Brain (organoid and tissue), 16 donors: ENCODE measurements at places on chromosomes 12 and 14. TPM values are rescaled to one million over a fixed set of nuclear protein-coding genes. Genes with fewer than 3 reads are reported as not detected.

Gene GUCY2C
- not detected for polyA plus RNA-seq

Gene SLCO1B3
- not detected for polyA plus RNA-seq

Gene LRR1
- 10.6 TPM for polyA plus RNA-seq

Gene MDGA2
- polyA plus RNA-seq = 0.29 TPM

Gene LGALS3
- 30.6 TPM for polyA plus RNA-seq

Gene CEBPE
- not detected for polyA plus RNA-seq

Gene NRXN3
- polyA plus RNA-seq = 8.8 TPM

Gene TSPAN19
- not detected for polyA plus RNA-seq

Gene KLRG1
- 4.1 TPM for polyA plus RNA-seq

Gene AGAP2
- 37.8 TPM for polyA plus RNA-seq

Gene KLHL33
- not detected for polyA plus RNA-seq

Gene BIN2
- polyA plus RNA-seq = 1.3 TPM

Gene PNP
- 48.6 TPM for polyA plus RNA-seq

Gene KCNC2
- polyA plus RNA-seq = 3.5 TPM

Gene KRT80
- 2.0 TPM for polyA plus RNA-seq

Gene ERC1
- 21.3 TPM for polyA plus RNA-seq

Gene KCNA5
- 1.4 TPM for polyA plus RNA-seq

Gene RPS26
- polyA plus RNA-seq = 755 TPM

Gene CD69
- polyA plus RNA-seq = not detected

Gene CCDC88C
- polyA plus RNA-seq = 40.2 TPM

Gene RDH12
- polyA plus RNA-seq = 0.63 TPM

Gene PHETA1
- polyA plus RNA-seq = 7.2 TPM

Gene MGP
- polyA plus RNA-seq = 27.0 TPM

Gene LRRC10
- not detected for polyA plus RNA-seq

Gene NGB
- 28.3 TPM for polyA plus RNA-seq

Gene ZNF891
- polyA plus RNA-seq = 0.36 TPM

Gene GPRC5D
- polyA plus RNA-seq = not detected

Gene FLVCR2
- 2.1 TPM for polyA plus RNA-seq

Gene PARPBP
- polyA plus RNA-seq = 3.9 TPM

Gene ART4
- not detected for polyA plus RNA-seq

Gene PTPRO
- 16.0 TPM for polyA plus RNA-seq

Gene NOS1
- 1.5 TPM for polyA plus RNA-seq
